ENCODE measurements at places on chromosomes 1 and 21.

DNA sequence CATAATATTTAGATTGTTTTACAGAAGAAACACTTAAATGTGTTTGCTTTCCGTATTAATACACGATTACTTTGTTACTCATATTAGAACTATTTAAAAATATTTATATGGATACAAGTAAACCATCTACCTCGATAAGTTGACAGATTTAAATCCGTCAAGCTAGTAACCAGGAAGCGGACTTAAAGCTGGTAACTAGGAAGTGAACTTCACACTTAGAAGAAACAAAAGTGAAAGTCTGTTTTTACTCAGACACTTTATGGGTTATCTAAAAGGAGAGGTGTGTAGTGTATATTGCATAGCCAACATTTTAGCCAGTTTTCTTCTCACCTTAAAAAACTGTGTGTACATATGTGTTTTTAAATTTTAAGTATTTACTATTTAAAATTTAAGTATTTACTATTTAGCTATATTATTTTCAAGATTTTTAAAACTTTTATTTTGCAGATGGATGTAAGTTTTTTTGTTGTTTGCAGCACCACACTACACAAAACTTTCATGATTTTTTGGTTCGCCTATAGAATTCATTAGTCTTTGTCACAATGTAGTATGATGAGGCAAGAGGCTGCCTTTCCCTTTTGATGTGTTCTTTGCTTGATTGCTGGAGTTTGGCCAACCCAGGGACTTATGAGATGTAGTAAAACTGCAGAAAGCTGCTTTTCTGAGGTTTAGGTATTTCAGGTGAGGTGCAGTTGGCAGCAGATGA lies 2.7 kb downstream of the USP25 start:
- DNase-seq, result no peak

DNA sequence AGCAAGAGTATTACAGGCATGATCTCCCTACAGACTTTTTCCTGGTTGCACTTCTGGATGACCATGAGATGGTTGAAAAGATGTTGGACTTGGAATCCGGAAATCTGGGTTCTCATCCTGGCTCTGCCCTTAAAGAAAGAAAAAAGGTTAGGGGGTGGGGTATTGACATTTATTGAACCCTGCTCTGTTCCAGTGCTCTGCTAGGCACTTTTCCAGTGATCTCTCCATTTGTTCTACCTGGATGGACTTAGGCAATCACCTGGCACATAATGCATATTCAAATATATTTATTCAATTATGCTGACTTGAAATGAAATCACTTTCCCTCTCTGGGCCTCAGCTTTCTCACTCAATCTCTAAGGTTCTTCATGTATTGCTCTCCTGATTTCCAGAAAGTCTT lies 101.0 kb upstream of the NFIA start:
- no peak for DNase-seq

DNA sequence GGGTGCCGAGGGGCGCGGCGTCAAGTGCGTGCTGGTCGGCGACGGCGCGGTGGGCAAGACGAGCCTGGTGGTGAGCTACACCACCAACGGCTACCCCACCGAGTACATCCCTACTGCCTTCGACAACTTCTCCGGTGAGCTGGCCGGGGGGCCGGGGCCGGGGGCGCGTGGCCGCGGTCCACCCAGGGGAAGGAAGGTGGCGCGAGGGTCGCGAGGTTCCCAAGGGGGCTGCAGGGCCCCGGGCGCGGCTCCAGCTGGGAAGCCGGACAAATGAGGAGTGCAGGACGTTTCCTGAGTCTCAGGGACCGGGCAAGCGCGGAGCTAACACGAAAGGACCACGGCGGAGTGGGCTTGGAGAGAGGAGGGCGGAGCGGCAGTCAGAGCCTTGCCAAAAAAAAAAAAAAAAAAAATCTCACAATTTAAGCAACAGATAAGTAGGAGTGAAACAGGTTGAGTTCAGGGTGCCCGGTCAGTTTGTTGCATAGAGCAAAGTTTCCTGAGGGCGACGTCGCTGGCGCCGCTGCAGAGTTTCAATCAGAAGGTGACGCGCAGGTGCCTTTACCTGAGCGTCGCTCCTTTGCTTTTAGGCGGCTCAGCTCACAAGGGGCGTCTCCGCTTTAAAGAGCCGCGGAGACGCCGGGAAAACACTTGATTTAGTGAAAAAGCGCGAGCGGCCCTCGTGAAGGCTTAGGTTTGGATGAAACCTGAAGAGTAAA lies 750 bp downstream of the RHOU start:
- DNase-seq, result peak; percentile 24

GRCh38 chr1:65258106-65258505 lies 51.2 kb upstream of the DNAJC6 start:
- DNase-seq, result no peak

- no peak for DNase-seq
These were observed 4.3 kb upstream of the FGGY start for GRCh38 chr1:59292562-59292961.

- DNase-seq, result peak; percentile 44
These were observed 84.5 kb upstream of the SAMSN1 start for GRCh38 chr21:14630556-14631069.

GRCh38 chr1:184823080-184823479 lies 68.4 kb upstream of the EDEM3 start:
- DNase-seq, result no peak

GRCh38 chr1:109793089-109793485 lies 29.4 kb upstream of the EPS8L3 start:
- DNase-seq, result no peak

DNA sequence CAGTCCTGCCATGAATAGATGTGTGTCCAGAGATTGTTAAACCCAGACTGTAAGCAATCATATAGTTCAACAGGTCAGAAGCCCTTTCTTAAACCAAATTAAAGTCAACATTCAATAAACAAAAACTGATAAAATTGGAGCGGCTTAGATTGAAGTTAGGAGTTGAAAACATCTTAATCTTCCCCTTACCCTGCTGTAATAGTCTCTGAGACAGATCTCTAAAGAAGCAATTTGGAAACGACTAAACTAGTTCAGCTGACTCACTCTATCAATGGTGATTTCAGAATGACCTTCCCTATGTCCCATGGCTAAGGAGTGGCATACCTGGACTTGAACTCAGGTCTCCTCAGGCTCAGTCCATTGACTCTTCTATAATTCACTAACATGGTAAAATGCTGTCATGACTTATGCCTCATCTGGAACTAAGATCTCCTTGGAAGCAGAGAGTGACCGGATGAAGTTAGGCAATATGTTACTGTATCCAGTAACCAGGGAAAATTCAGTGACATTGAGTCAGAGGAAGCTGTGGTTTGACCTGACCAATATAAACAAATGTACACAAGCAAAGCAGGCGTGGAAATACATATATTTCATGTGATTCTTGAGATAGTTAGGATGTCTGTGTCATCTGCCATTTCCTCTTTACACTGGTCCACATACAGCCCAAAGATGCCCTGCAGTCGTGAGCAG lies 30.1 kb downstream of the SGIP1 start:
- DNase-seq, result peak; percentile 40

- no peak for DNase-seq
These were observed 132.9 kb downstream of the RHOU start for GRCh38 chr1:228867951-228868730.

GRCh38 chr21:43740497-43741156 lies 21.7 kb downstream of the PDXK start:
- DNase-seq, result no peak

DNA sequence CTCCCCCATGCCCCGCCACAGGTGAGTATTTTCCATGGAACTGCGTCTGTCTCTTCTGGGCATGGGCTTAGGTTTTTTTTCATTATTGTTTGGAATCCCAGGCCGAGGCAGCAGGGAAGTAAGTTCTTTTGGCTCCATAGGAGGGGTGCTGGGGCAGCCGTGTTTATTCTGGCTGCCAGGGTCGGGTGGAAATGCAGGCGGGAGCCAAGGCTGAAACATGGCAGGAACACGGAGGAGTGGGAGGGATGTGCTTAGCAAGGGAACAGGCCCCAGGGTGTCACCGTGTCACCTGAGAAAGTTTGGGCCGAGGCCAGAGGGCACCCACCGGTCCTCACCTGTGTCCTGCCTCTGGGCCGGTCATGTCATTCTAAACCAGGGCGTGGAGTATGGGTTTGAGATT lies 4.5 kb upstream of the DHRS3 start:
- no peak for DNase-seq

DNA sequence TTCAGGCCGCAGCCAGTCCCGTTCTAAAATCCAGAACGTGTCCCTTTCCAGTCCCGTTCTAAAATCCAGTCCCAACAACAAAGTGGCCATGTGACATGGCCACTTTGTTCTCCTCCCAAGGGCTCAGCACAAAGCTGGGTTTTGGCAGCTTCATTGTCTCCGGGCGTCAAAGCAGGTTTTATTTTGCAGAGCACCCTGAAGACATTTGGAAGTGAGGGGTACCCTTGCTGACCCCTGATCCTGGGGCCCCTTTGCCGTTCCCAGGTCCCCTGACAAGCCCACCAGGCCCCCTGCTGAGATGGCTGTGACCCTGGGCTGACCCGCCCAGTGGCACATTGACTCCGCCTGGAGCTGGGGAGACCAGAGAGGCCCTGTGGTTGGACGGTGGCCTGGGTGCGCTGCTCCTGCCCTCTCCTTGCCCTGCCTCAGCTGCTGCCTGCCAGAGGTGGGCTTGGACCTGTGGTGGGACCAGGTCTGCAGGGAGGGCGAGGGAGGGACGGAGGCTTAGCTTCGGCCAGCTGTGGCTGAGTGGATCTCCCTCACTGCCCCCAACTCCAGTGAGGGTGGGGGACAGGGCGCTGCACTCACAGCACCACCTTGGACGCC lies 4.3 kb downstream of the PFKL start:
- no peak for DNase-seq

GRCh38 chr1:86471291-86471690 lies 2.6 kb downstream of the CLCA1 start:
- DNase-seq, result no peak

DNA sequence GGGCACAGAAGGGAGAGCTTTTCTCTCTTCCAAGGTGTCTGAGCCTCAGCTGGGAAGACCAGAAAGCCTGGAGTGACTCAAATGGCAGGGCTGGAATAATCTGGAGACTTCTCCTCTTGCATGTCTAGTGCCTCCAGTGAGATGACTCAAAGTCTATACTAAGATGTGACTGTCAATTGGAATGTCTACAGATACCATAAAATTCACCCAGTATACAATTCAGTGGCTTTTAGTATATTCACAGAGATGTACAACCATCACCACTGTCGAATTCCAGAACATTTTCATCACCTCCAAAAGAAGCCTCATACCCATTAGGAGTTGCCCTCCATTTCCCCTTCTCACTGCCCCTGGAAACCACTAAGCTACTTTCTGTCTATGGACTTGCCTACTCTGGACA lies 47.9 kb upstream of the CNN3 start:
- DNase-seq, result no peak

- DNase-seq, result no peak
These were observed 51.3 kb upstream of the RIPK4 start for GRCh38 chr21:41817877-41818855.

- DNase-seq, result no peak
These were observed 7.9 kb downstream of the CD53 start for GRCh38 chr1:110880708-110881374.

GRCh38 chr21:15272591-15272990 lies 207.8 kb upstream of the NRIP1 start:
- DNase-seq, result no peak

DNA sequence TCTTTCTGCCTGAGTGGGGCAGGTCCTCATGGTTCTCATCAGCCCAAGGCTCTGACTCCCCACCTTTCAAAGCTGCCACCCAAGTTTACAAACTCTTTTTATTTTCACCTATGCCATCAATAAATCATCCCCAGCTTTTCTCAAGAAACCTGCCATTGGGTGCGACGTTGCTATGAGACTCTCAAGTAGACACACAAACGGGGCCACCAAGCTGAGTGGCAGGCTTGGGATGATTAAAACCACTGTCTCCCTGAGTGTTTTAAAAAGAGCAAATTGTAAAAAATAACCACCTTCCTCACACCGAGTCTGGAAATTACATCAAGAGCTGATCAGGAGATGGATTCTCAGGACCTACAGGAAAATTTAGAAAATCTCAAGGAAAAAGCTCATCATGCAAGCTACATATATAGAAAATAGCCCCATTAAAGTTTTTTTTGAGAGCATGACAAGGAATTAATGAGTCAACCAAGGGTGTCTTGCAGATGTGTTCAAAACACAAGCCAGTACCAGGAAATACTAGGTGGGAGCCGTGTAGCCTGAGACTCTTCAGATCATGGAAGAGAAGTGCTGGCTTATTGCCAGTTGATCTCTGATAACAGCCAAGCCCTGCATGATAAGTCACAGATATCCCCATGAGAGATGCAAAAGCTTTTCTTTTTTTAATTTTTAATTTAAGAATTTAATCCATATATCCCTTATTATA lies 158.4 kb upstream of the BACE2 start:
- no peak for DNase-seq

DNA sequence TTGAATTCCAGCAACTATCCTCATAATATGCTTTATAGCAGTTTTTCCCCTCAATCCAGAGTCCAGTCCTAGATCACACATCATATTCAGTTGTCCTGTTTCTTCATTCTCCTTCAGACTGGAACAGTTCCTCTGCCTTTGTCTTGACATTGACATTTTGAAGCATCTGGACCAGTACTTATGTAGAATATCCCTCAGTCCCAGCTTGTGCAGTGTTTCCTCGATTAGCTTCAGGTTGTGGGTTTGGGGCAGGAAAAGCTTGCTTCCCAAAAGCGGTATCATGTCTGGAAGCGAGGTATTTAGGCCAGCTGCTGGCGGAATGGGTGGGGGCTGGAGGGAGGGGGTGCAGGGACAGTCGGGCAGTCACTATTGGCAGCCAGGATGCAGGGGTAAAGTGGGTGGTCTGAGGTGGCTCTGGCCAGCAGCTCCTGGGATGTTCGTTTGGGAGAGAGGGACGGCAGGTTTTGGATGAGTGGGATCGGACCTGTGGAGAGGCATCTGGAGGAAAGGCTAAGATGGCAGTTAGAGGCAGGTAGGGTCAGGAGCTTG lies 6.5 kb downstream of the THEMIS2 start:
- no peak for DNase-seq

GRCh38 chr1:151992303-151993083 lies 1.2 kb downstream of the S100A10 start:
- DNase-seq, result peak; percentile 72

DNA sequence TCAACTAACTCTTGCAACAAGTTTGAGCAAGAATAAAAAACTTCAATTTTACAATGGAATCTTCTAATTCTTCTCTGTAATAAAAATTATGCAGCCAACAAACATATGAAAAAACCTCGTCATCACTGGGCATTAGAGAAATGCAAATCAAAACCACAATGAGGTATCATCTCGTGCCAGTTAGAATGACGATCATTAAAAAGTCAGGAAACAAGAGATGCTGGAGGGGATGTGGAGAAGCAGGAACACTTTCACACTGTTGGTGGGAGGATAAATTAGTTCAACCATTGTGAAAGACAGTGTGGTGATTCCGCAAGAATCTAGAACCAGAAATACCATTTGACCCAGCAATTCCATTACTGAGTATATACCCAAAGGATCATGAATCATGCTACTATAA lies 327.5 kb upstream of the LYPLAL1 start:
- DNase-seq, result no peak

GRCh38 chr1:178092878-178093493 lies 918 bp upstream of the RASAL2 start:
- DNase-seq, result no peak

- DNase-seq, result no peak
These were observed 67.7 kb upstream of the C1orf87 start for GRCh38 chr1:60141276-60141675.

- no peak for DNase-seq
These were observed 60.4 kb upstream of the TNFSF4 start for GRCh38 chr1:173267453-173267945.
